ENCODE measurements at places on chromosomes 5 and 9.

DNA sequence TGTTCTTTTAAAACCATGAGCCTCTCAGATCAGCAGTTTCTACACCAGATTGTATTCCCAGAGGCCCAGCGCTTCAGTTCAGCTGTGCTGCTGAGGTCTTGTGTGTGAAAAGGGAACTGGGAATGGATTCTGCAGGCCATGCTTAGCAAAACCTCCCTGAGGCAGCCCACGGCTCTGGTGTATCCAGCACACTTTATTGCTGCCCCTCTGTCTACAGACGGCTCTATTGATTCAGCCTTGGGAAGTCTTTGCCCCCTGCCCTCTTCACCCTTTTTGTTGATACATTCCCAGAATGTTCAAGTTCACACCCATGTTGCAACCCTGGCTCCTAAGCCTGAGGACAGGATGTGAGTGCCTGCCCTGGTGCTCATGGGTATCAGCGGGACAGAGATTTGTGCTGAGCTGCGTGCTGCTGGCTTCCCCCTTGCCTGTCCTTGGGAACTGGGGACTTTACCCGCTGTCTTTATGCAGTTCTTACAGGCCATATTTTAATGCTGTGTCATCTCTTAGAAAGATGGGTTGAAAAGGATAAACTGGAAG lies 37.3 kb downstream of the ARHGAP26 start:
- no peak for DNase-seq

GRCh38 chr5:96473155-96473554 lies 40.1 kb upstream of the PCSK1 start:
- no peak for DNase-seq

- no peak for DNase-seq
Observed at GRCh38 chr9:127739614-127740330, 4.7 kb upstream of the TOR2A start.

GRCh38 chr5:126139086-126139485 lies 284.1 kb upstream of the GRAMD2B start:
- DNase-seq: no peak

GRCh38 chr5:124741711-124742496 lies 4.5 kb downstream of the ZNF608 start:
- no peak for DNase-seq

DNA sequence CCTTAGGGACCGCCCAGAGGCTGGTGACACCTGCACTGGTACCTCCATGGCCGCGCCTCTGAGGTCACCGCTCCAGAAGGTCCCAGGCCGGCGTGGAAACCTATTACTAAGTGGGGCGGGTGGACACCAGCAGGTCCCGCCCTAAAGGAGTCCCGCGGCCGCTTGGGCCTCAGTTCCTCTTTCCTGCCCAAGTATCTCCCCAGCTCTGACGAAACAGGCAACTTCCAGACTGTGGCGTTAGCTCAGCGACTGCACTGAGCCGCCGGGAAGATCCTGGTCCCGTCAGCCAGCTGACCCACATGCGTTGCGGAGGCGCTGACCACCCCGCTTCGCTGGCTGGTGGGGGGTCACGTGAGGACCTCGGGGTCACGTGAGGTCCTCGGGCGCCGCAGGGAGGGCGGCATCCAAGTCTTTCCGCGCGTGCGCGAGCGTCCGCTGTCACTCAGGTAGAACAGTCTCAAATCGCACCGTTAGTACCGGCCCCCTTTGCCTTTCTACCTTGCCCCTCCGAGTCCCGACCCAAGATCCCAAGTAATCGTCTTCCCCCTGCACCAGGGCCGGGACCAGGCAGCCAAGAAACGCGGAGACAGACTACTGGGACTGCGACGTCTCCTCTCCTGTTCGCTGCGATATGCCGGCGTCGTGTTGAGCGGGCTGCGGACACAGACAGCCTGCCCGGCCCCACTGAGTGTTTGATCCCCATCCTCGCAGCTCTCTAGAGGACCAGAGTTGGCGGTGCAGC lies 53.7 kb upstream of the KDM4C start:
- DNase-seq: peak; percentile 80

DNA sequence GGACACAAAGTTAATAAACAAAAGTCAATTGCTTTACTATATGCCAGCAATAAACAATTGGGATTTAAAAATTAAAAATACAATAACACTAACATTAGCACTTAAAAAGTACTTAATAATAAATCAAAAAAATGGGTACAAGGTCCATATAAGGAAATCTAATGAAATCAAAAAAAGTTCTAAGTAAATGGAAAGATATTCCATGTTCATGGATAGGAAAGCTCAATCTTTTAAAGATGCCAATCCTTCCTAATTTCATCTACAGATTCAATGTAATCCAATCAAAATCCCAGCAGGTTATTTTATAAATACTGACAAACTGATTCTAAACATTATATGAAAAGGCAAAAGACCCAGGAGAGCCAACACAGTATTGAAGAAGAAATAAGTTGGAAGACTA lies 41.9 kb downstream of the BTNL9 start:
- DNase-seq: no peak

GRCh38 chr9:26971721-26972120 lies 15.5 kb downstream of the IFT74 start:
- DNase-seq: no peak

- no peak for DNase-seq
Observed at GRCh38 chr5:162268694-162269481, 201.3 kb downstream of the GABRG2 start.

- DNase-seq: peak; percentile 70
Observed at GRCh38 chr9:127568971-127569885, 42.8 kb upstream of the STXBP1 start.

DNA sequence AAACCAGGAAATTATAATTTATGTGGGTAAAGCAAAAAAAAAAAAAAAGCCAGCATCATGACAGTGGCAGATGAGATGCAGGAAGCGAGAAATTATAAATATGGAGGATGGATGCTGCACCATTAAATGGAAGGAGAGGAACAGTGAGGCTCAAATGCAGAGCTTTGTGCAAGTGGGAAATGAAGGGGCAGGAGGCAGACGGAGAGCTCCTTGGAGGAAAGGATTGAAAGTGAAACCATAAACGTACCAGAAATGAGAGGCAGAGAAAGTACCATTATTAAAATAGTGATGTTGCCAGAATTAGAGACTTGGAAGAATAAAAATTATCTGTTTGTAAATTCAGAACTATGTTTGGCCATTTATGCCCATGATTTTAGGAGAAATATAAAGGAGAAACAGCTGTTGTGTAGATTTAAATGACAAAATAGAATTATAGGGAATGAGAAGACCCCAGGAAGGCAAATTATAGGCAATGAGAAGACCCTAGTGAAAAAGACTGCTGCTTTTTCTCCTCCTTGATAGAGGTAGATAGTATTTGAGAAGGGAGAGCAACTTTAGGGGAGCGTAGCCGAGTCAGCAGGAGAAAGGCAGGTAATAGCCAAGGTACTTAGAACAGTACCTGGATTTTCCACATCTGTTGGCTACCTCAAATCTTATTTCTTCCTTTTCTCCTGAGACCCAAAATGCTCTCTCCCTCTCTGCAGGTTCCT lies 341.0 kb upstream of the CD180 start:
- DNase-seq: no peak

GRCh38 chr5:167160388-167160787 lies 1131.1 kb upstream of the WWC1 start:
- DNase-seq: no peak

GRCh38 chr5:60805463-60805862 lies 38.6 kb downstream of the ELOVL7 start:
- no peak for DNase-seq

- no peak for DNase-seq
Observed at GRCh38 chr9:74555565-74555964, 58.4 kb downstream of the RORB start.

DNA sequence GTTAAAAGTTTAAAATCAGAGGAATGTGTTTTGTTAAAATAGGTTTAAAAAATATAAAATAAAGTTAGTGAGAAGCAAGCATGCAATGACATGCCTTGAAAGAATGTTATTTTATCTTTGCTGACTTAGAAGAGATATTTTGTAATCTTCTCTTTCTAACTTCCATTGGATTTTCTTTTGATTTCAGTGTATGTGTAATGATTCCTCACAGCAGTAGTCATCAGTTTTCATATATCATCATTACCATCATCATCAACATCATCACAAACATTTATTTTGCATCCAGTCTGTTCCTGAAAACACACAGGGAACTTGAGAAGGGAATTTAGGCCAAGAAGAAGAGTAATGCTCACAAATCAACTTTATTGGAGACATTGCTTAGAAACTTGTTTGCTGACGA lies 699.6 kb downstream of the TAF11L14 start:
- DNase-seq: no peak

- DNase-seq: no peak
Observed at GRCh38 chr5:78280261-78280660, 14.2 kb downstream of the AP3B1 start.

DNA sequence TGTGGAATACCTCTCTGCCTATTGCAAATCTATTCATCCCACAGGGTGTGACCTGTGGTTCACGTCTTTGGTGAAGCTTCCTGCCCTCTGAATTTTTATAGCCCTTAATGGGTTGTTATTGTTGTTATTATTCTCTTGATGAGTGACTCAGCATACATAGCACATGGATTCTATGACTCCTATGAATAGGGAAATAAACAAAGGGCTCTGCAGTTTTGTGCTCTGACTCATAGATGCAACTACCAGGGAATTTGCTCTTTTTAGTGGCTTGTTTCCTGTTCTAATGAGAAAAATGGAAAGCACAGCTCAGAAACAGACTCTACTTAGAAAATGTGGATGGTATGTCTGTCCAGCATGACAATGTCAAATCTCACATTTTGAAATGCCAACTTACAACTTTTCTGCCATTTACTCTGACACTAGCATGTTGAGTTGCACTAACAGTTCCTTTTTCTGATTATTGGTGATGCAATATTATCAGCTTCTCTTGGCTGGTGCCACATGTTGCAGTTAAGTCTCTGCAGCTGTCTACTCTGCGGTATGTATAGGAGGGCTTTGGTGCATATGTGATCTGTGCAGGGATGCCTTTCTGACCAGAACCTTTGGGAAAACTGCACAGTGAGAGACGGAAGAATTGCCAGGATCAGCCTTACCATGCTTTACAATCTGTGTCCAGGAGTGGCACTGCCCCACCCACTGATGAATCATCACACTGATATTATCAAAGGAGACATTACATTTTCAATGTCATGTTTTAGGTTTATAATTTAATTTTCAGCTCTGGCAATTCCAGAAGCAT lies 996.4 kb upstream of the WWC1 start:
- DNase-seq: no peak

DNA sequence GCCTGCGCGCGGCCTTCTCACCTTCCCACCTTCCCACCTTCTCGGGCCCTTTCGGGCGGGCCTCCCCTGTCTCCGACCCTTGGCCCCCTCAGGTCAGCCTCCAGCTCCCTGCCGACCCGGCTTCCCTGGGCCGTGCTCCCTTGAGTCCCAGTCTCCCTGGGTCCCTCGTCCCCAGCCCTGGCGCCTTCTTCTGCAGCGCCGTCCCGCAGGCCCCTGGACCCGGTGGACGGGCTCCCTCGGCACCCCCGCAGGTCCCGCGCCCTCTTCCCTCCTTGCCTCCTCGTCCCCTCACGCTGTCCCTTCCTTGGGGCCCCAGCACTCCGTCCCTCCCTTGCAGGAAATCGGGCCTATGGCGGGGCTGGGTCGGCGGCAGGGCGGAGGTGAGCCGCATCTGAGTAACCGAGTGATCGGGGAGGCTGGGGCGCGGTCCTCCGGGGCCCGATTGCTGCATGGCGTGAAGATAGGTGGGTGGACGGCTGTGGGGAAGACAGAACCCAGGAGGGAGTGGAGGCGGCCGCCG lies 7.6 kb downstream of the ARPC5L start:
- DNase-seq: peak; percentile 37

DNA sequence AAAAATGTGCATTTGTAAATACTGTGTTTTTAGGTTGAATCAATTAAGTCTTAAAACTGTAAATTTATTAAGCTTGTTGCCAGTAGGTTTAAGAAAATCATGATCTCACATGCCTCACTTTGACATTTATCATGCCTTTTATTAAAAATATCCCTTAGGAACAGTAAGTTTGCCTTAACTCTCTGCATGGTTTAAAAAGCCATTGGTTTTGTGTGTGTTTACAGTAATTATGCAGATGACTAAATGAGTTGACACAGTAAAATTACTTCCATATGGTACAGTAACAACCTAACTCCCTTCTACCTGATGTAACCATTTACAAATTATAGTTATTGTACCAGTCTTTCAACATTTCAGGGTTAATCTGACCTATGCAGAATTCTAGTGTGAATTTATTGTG lies 6.5 kb downstream of the RPS6 start:
- no peak for DNase-seq

GRCh38 chr9:8391566-8391965 lies 592.0 kb upstream of the DMAC1 start:
- no peak for DNase-seq

GRCh38 chr9:98402019-98402840 lies 146.8 kb upstream of the TBC1D2 start:
- DNase-seq: no peak

DNA sequence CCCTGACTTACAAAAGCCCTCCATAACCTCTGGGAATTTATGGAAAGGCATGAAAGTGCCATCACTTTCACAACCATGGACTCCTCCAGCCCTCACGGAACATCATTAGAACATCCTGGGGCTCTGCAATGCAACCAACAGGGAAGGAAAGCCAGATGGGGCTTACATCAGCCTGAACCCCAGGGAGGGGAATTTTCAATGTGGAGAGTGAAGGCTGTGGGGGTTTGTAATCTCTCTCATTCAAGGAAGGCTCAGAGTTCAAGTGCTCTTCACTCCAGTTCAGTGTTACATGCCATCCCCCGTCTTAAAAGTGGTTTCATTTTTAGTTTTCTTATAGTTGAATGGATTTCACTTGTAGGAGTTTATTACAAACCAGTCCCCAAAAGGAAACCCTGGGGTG lies 5.7 kb downstream of the SPRY4 start:
- DNase-seq: no peak

DNA sequence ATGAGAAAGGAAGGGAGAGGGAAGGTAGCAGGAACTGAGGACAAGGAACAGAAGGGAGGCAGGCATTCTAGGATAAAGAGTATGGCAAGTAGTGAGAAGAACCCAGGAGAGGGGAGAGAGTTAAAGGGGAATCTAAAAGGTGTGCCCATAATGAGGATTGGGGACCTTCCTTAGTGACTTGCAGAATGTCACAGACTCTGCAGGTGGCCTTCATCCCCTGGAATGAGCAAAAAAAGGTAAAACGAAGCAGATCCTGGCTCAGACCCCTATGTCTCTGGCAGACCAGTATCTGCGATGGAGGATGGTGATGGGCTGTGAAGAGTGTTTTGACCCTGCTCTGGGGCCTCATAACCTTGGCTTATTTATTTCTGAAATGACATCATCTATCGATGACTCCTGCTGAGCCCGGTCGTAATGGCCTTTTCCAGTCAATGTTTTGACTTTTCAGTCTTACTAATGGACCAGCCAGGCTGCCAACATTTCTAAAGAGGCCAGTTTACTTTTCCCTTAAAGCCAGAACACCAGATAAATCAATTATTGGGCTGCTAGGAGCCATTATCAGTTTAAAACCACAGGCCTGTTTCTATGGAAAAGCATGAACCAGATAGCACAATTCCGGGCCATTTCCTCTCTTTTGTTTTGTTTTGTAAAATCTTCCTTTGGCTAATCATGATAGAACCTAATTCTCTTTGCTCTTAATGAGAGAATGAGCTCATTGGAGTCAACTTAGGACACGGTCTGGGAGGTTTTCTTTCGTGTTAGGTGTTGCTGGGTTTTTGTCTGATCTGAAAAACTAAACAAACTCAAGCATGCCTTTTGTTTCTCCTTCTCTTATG lies 3.1 kb downstream of the TMOD1 start:
- DNase-seq: no peak

GRCh38 chr5:1091632-1092031 lies 20.2 kb downstream of the SLC12A7 start:
- DNase-seq: no peak

GRCh38 chr5:85614489-85614888 lies 1003.3 kb upstream of the COX7C start:
- DNase-seq: no peak
